Hypothalamus (tissue), 51 donors: ENCODE measurements at places on chromosomes 3 and 15.

DNA sequence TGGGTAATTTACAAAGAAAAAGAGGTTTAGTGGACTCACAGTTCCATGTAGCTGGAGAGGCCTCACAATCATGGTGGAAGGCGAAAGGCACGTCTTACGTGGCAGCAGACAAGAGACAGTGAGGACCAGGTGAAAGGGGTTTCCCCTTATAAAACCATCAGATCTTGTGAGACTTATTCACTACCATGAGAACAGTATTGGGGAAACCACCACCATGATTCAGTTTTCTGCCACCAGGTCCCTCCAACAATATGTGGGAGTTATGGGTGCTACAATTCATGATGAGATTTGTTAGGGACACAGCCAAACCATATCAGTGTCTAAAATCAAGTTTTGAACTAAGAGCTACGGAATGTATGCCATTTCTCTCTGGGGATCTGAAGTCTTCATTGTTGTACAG is 354.8 kb upstream of the C2CD4B start:
- no peak for DNase-seq

GRCh38 chr3:143998266-143998665 is 26.6 kb downstream of the DIPK2A start:
- no peak for DNase-seq

- DNase-seq = no peak
These were observed 112.0 kb upstream of the HACD2 start for GRCh38 chr3:123696808-123697207.

GRCh38 chr15:58520464-58520863 is 88.7 kb downstream of the LIPC start:
- no peak for DNase-seq

GRCh38 chr3:120473389-120473788 is 22.6 kb upstream of the FSTL1 start:
- no peak for DNase-seq

GRCh38 chr3:116059421-116060096 is 385.7 kb downstream of the LSAMP start:
- no peak for DNase-seq

- DNase-seq = no peak
These were observed 9.2 kb upstream of the TGFBR2 start for GRCh38 chr3:30597131-30597768.

DNA sequence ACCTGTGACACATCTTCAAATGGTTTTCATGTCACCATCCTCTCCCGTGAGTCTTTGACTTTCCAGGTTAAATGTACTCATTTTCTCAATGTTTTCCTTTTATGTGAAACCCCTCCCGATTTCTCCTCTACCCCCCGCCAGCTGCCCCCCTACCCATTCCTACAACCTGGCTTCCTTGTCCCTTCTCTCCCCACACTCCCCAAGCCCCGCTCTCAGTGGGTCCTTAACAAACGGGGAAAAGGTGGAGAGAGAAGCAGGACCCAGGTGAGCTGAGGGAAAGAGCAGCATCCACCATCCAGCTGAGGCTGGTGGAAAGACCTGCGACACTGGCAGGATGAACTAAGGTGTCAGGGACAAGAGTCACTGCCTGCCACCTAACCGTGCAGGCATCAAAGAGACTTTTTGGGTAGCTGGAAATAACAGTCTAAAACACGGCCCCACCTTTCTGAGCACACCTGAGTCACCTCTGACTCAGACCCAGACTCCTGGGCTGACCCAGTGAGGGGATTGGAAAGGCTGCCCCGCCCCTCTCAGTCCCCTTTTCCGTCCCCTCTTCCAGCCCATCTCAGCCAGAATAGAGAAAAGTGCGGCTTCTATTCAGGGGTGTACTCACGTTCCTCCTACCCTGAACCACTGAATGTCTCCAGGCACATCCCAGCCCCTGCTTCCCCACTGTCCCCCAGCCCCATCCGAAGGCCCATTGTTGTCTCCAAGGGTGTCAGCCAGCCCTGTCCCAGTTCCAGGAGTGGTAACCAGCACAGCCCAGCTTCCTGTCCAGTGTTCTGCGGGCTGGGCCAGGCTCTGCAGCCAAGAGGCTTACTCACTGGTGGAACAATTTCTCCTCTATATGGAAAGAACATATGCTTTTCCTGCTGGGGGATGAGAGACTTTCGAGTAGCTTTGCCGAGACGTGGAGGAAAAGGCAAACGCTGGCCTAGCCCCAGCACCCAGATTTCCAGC is 20.4 kb downstream of the ISG20 start:
- no peak for DNase-seq

DNA sequence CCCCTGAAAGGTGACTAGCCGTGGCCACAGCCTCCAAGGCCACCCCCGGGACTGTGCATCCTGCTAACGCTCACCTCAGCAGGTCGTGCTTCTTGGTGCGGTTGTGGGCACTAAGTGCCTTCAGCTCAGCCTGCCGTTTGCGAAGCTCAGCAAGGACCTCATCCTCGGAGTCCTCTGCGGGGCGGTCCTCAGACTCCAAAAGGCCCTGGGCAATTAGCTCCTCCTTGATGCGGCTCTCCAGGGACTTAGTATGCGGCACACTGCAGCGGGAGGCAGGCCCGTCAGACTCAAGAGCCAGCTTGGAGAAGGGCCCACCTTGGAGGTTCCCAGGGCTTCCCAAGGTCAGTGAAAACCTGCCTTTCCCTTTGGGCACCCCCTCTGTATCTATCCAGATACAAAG is 8.3 kb downstream of the TADA3 start:
- DNase-seq = no peak

- DNase-seq = no peak
These were observed 98.5 kb upstream of the ADAMTSL3 start for GRCh38 chr15:83555383-83555782.

GRCh38 chr3:64687781-64688604 is at the start of gene ADAMTS9:
Gene ADAMTS9, minus strand, starts transcription at chr3:64688000. Its CDS starts 343 bp downstream, at chr3:64687657.
- DNase-seq = peak; percentile 78

DNA sequence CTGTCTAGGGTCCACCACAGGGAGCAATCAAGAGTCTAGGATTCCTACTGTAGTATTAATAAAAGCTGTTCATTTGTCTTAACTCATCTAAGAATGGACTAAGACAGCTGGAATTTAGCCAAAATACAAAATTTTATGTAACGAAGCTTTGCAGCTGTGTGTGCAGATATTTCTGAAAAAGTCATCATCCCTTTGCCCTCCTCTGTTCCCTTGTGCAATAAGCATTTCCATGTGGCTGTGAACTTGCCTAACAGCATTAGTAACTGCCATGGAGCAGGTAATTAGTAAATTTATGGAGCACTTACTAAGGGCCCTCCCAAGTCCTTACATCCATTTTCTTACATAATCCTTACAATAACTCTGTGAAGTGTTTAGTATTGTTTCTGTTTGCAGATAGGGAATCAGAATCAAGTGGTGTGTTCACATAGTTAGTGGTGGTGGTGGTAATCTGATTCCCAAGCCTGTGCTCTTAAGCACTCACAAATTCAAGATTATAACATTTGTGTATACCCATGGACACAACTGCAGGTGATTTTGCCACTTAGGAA is 114.5 kb downstream of the RARB start:
- DNase-seq = no peak

DNA sequence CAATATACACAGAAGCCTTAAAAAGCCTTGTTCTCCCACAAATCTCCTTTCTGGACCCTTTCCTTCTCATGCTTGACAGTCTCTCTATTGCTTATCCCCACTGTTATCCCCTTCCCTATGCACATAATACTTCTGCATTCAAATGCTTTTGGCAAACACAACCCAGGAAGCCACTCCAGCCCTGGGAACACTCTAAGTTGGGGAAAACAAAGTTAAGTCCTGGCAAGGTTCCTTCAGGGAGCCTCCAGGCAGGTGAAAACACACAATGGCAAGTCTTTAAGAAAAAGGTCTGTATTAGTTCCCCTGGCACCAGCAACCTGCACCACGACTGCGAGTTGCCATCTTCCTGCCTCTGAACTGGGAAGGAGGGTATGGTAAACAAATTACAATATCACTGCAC is 19.7 kb upstream of the GANC start:
- DNase-seq = no peak

- no peak for DNase-seq
These were observed 146.8 kb downstream of the ADAMTS17 start for GRCh38 chr15:100194996-100195395.

- no peak for DNase-seq
These were observed 11.1 kb upstream of the RTP2 start for GRCh38 chr3:187713504-187713903.

GRCh38 chr3:17752876-17753631 is 10.6 kb upstream of the TBC1D5 start:
- no peak for DNase-seq

GRCh38 chr3:72887705-72888545 is at the start of gene GXYLT2:
Gene GXYLT2, plus strand, starts transcription at chr3:72888046. Its CDS starts 188 bp downstream, at chr3:72888234.
- peak; percentile 38 for DNase-seq

DNA sequence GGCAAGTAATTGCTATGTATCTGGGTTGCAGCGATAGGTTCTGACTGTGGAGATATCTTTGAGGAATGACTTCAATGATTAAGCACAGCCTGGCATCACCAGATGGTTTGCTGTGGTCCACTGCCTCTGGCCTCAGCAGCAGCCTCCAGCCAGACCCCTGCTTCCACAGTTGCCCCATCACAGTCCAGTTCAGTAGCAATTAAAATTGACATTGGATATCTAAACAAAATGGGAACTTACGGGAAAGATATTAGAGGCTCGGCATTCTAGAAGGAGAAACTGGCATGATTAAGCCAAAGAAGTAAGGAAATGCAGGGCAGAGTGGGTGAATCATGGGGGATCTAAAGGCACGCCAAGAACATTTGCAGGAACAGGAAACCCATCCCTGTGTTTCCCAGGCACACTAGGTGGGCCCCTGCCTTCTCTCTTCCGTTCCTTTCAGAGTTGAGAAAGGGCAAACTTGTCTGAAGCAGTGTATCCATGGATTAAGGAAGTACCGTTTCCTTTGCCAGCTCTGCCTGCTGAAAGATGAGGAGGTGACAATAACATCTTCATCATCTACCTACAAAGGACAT is 36.3 kb upstream of the SH3BP5 start:
- no peak for DNase-seq

DNA sequence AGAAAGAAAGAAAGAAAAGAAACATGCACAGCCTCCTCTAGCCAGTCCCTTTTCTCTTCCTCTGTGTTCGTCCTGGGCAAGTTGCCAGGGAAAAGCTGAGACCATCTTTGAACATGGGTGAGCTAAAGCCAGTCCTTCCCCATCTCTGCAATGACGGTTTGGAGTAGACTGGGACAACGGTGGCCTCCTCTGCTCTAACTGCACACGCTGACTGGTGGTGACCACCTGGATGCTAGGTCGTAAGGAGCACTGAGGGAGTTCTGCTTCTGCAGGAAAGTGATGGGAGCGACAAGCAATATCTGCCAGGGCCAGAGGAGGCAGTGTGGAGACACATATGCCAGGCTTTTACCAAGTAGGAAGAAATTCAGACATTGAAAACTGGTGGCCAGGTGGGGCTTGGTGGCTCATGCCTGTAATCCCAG is 111.7 kb downstream of the NUP210 start:
- DNase-seq = peak; percentile 45

DNA sequence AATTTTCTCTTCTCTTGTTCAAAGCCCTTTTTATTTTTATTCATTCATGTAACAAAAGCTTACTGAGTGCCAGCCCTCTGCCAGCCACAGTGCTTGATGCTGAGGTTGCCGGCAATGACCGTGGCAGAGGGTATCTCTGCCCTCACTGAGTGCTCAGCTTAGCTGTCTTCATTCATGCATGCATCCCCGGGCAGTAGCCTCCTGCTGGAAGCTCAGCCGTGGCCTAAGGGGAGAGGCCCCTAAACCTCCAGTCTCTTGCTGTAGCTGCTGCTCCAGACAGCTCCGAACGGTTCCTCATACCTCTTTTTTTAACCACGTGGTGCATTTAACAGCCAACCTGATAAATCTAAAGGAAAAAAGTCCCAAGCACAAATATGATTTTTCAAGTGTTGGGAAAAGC is 34.6 kb upstream of the CCDC66 start:
- DNase-seq = no peak
